Activated gamma-delta T cell treated with Interleukin-2 at 50 U/mL for 16 hours (primary cell): ENCODE measurements at places on chromosomes 4 and X.

DNA sequence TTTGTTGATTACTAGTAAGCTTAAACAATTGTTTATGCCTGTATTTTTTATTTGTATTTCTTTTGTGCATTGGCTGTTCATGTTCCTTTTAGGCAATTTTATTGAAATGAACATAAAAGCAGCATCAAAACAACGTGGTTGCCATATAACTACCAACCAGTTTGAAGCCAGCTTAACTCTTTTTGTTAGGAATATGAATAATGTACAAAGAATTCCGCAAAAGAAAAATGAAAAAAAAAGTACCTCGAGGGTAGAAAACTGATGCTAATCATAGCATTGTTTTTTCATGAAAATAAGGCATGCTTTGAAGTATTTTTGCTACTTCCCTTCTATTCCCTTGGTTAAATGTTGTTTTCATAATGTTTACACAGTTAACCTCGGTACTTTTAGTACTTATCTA, 1024.0 kb upstream of the SLIT2 start:
- DNase-seq: no peak

DNA sequence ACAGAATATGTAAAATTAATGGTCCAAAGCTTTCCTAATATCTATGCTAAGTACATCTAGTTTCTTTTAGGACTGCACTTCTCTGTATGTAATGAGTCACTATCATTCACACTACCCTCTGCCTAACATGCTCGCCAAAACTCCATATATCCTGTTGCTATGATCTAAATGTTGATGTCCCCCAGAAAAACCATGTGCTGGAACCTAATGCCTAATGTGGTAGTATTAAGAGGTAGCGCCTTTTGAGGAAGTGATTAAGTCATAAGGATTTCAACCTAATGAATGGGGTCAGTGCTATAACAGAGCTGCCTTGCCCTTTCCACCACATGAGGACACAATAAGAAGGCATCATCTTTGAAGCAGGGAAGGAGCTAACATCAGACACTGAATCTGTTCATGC, 34.9 kb upstream of the NFKB1 start:
- DNase-seq: no peak

GRCh38 chr4:138656990-138657389, 358.6 kb upstream of the NOCT start:
- no peak for DNase-seq

- no peak for DNase-seq
These were observed 287.0 kb upstream of the GALNT7 start for GRCh38 chr4:172881645-172882044.

- no peak for DNase-seq
These were observed 274.5 kb downstream of the RAB28 start for GRCh38 chr4:13209600-13209999.

DNA sequence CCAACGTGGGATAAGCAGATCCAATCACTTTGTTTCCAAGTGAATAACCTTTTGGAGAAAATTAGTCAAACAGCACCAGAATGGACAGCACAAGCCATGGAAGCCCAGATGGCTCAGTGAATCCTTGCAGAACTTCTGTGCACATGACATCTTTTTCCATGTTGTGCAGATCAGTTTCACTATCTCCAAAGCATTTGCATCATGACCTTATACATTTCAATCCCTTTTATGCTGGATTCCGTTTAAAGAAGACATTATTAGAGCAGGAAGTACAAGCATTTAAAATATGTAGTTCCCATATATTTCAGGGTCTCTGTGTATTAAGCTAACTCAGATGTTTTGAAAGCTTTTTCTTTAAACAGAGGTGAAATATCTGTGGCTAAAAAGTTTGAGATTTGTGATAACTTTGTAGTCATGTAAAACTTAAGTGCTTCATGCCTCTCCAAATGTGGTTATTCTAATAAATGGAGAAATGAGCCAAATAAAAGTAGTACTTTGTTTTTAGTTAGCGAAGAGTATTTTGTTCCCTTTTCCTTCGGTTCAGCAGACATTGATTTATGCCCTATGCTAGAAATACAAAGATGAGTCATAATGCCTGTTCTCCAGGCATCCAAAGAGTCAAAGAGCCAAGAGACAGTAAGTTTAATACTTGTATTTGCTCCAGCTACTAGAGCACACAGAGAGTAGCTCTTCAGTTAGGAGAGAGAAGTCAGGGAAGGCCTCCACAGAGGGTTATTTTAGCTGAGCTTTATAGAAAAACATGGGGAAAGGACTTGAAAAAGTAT, 39.0 kb downstream of the PLAC8 start:
- no peak for DNase-seq

GRCh38 chr4:123259676-123260646, 136.6 kb upstream of the SPRY1 start:
- DNase-seq: no peak

GRCh38 chrX:133444196-133444595, 28.9 kb upstream of the GPC4 start:
- no peak for DNase-seq

GRCh38 chr4:80197601-80198440, 518 bp downstream of the PRDM8 start:
- DNase-seq: no peak

- no peak for DNase-seq
These were observed 32.4 kb upstream of the LGI2 start for GRCh38 chr4:25063116-25063515.

DNA sequence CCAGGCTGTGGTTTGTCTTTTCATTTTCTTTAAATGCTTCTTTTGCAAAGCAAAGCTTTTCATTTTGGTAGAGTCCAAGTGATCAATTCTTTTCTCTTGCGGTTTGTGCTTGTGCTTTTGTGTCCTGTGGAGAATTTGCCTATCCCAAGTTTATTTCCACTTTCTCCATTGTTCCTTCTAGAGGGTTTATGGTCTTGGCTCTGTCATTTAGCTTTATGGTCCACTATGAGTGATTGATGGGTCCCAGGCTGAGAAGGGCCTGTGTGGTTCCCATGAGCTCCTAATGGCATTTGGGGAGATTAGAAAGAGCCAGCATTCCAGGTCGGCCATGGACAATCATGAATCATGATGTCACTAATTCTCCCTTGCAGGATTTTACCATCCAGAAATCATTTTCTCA, 86.5 kb downstream of the CPZ start:
- DNase-seq: no peak

DNA sequence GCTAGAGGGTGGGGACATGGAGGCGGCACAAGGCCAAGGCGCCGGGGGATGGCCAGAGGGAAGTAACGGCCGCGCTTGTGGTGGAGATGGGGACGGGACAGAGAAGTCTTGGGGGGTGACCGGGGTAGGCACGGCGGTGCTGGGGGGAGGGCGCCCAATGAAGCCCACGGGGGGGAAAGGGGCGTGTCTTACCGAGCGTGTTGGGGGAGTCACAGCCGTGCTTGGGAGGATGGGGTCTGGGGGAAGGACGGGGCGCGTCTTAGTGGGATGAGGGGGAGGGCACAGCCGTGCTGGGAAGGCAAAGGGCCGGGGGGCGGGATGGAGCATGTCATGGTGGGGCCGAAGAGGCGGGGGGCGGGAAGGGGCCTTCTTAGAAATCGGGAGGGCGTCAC, 952 bp downstream of the ARSD start:
- DNase-seq: no peak

DNA sequence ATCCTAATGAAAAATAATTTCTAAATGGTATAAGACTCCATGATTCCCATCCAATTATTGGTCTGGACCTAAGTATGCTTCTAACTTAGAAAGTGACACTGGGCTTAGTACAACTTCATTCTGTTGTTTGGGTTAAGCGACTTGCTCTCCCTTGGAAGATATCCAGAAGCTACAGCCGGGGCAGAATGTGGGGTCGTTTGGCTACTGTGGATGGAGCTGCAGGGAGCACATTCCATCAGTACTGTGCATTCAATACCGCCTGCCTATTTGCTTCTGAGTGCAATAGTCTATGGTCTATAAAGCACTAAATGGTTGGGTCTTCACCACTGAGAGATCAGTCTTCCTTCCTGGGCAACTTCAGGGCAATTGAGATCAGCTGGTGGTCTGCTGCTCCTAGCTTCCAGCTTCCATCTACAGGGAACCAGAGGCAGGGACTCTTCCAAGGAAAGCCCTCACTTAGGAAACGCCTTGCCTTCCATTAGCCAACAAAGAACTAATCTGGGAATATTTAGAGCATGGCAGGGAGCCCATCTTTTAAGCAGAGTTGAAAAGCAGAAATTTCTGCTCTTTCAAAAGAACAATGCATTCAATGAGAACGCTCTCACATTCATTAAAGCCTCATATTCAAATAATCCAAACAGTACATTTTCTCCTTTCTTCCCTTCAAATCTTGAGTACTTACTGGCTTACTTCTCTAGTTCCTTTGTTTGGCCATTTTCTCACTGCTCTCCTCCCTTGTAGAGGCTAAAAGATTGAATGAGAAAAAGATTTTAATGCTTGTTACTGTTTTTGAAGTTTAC, 1049.9 kb upstream of the TENM3 start:
- DNase-seq: no peak

GRCh38 chr4:84219656-84220055, 279.4 kb downstream of the NKX6-1 start:
- no peak for DNase-seq

DNA sequence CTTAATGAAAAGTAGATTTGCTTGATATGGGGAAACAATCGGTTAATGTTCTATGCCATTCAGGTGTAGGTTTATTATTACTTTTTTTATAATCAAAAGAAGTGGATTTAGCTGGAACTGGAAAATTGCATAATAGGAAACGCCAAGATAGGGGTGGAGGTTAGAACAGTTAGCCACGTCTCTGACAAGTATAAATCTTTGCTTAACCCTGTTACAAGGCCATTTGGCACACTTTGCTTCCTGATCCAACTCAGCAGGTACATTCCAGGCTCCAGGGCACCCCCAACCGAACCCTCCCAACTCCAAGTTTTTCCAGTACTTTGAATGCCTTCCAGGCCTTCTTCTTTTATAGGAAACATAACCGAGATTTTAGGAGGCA, 50.6 kb upstream of the ACSL4 start:
- no peak for DNase-seq

- DNase-seq: no peak
These were observed 107.8 kb downstream of the SLC4A4 start for GRCh38 chr4:71446479-71447081.

DNA sequence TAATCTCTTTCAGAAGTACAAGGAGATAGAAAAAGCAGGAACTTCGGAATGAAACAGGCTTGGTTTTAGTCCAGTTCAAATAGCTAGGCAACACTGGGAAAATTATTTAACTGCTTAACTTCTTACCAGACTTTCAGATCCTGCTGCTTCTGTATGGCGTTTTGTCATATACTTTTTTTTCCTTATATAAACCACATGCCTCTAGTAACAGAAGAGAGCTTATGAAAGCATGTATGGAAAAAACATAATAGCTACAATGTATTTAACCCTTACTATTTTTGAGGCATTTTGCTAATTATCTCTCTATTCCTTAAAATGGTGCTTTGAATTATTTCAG, 439.6 kb downstream of the INPP4B start:
- no peak for DNase-seq

- DNase-seq: no peak
These were observed 216.0 kb downstream of the RAB28 start for GRCh38 chr4:13268165-13268564.

DNA sequence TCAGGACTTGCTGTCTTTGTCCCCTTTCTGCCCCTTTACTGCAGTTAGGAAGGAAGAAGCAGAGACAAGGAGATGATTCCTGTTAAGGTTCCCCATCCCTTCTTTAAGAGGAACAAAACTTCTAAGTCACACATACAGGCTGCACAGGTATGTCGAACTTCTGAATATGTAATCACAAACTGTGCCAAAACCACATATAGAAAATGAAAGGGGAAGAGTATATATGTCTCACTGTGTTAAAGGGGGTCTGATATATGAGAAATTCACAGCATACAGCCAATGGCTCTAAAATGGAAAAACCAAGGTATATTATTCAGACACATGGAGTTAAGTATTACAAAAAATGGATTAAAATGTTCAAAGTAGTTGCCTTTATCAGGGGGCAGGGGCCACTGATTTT, 11.7 kb downstream of the CFAP97 start:
- no peak for DNase-seq

DNA sequence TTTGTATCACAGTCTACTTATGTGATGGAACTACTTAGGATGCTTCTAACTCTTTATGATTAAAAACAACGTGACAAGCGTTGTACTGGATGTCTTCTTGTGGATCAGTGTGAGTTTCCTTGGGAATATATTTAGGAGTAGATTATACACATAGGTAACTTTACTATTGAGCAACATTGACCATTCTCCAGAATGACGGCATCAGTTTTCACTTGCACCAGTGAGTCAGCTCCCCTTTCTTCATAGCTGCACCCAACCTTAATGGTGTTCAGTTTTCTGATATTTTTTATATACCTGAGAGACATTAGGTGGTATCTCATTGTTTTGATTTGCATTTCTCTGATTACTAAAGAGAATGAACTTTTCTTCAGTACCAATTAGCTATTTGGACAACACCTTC, 343.9 kb downstream of the ADGRL3 start:
- no peak for DNase-seq

GRCh38 chrX:105315248-105315647, 94.8 kb upstream of the TEX13A start:
- DNase-seq: no peak

- DNase-seq: no peak
These were observed 90.9 kb upstream of the LNX1 start for GRCh38 chr4:53682196-53682595.

- DNase-seq: no peak
These were observed 7.1 kb downstream of the KLF3 start for GRCh38 chr4:38670939-38671591.

- DNase-seq: no peak
These were observed 1.4 kb upstream of the UFSP2 start for GRCh38 chr4:185426960-185427688.

DNA sequence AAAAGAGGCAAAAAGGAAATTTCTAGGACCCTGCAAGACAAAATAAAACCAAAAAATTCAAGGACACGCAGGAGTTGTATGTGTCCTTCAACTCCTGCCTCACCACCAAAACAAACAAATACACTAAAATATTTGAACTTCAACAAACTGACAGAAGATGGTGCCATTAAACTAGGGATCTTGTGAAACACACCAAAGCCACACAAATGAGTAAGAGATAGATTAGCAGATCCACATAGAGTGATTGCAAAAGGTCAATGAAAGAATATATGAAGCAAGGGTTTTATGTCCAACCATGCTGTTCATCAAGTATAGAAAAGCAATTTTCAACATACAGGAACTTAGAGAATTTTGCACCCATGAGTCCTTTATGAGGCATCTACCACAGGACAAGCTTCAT, 40.1 kb upstream of the SCML1 start:
- DNase-seq: no peak
